DND-41 (cell line): ENCODE measurements at places on chromosomes 5 and 9.

- DNase-seq: no peak
Observed at GRCh38 chr5:36883894-36884462, 7.4 kb downstream of the NIPBL start.

GRCh38 chr9:108056084-108056804, 566.7 kb upstream of the KLF4 start:
- no peak for DNase-seq

DNA sequence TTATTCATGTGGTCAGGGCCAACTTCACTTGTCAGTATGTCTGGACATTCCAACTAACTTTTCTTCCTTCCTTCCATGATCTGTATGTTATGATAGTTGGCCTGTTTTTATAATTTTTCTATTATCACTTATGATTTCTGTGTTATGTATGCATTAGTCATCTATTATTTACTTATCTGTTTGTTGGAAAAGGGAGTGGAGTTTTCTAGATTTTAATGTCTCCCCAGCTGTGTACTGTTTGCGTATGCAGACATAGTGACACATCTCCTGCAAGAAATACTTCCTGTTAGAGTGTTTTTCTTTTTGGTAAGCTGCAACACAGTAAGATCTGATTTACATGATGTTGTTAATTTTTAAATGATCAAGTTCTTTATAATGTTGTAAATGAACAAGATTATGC, 8.7 kb upstream of the INSYN2B start:
- no peak for DNase-seq

DNA sequence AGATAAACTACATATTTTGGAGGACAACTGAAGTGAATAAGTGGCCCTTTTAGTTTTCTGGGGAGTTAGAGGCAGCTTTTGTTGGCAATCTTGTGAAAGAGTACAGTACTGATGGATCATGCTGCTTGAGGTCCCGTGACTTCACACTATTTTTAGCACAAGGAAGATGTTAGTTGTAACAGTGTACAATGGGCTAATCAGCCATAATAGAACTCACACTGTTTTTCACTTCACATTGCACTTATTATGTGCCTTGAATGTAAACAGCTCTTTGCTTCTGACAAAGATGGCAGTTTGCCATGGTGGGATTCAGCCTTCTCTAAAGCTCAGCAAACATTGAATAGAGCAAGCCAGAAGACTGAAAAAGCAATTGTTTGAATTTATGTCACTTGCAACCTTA, 176.7 kb upstream of the ZNF608 start:
- no peak for DNase-seq

- no peak for DNase-seq
Observed at GRCh38 chr9:73038089-73038509, 85.2 kb upstream of the ALDH1A1 start.

DNA sequence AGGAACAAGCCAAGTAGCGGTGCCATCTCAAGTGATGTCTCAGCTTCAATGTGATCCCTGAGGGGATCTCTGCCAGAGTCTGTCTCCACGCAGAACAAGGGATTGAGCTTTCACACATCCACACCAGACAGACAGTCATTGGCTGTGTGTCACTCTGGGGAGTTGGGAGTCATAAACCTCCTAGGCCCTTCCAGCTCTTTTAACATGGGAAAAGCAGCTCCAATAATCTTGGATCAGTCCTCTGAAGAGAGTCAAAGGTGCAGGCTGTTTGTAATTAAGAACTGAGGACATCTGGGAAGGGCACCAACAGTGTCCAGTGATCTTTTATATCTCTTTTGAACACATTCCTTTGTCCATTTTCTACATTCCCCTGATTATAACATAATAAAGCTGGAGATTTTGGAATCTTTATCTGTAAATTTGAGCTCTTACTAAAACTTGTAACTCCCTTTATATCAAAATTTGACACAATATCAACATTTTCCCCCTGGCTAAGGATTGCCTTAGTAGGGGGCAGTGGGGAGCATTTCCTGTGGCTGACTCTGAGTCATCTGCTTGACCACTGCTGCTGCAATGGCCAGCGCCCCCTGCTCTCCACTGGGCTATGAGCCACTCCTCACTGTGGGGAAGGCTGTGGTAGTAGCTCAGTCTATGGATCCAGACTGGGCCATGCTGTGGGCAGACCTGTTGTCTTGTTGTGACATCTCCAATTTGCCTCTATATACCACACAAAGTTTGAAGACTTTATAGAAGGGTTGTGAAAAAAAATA, 284.4 kb downstream of the OSTF1 start:
- DNase-seq: no peak

GRCh38 chr9:34892886-34893285, 65.2 kb upstream of the PHF24 start:
- DNase-seq: no peak

GRCh38 chr9:104961701-104962359, 33.9 kb upstream of the ABCA1 start:
- no peak for DNase-seq

DNA sequence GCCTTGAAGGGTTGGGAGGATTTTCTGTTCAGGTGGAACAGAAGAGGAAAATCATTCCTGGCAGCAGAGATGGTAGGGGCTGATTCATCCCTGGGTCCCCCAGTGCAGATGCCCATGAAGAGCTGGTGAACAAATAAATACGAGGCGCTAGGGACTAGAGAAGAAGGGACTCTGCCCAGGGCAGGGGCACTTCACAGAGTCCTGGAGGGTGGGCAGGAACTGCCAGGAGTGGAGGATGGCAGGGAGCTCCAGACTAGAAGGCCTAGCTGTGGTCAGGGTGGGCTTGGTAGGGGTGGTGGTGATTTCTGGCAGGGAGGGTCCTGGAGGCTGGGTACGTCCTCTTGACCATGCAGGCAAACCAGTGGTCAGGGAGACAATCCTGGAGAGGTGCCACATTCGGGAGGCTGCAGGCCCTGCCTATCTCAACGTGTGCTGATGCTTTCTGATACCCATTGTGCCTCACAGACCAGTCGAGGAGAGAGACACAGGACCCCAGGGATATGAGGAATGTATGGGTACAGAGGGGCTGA, 69.9 kb downstream of the CRB2 start:
- no peak for DNase-seq

- DNase-seq: no peak
Observed at GRCh38 chr9:124840300-124840833, 12.9 kb upstream of the WDR38 start.

DNA sequence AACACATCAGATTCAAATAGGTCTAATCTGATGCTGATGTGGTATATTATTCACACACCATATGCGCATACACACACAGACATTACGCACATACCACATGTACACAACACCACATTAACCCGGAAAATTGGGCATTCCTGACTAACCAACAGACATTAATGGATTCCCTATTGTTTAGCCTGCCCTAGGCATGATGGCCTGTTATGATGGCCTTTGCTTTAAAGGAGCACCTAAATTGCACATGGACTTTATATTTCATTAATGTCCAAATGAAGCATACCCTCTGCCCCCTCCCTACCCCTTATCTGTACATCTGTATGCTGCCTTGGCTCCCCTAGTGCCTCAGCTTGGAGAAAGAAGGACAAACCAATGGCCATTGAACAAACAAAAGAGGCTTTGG, 127.7 kb upstream of the PRLR start:
- DNase-seq: no peak
